ENCODE measurements at places on chromosomes 13 and 19. TPM values are rescaled to one million over a fixed set of nuclear protein-coding genes. Genes with fewer than 3 reads are reported as not detected.

SUPT20H gene
- 86.5 TPM for total RNA-seq

LHB gene
- total RNA-seq = not detected

ZNF121 gene
- total RNA-seq = 78.7 TPM

ACTMAP gene
- 22.7 TPM for total RNA-seq

DNA sequence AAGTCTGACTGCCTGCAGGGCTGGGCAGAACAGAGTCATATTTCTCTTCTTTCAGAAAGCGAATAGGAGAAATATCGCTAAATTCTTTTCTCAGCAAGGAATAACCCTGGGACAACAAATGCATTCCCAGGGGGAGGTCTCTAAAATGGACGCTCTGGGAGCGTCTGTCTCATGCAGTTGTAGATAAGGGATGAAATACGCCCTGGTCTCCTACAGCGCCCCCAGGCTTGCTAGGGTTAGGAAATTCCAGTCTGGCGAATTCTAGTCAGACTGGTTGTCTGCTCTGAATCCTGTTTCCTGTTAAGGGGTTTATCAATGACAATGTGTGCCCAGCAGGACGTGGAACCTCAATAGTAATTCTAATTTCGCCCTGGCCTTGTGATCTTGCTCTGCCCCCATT lies 1214.1 kb downstream of the DIAPH3 start:
- no peak overlapping the region for H3K4me3 ChIP-seq
- no peaks in the 10 kb centered on the region for H3K27me3 ChIP-seq
- no peak overlapping the region for H3K27ac ChIP-seq
- no peak for DNase-seq

DNA sequence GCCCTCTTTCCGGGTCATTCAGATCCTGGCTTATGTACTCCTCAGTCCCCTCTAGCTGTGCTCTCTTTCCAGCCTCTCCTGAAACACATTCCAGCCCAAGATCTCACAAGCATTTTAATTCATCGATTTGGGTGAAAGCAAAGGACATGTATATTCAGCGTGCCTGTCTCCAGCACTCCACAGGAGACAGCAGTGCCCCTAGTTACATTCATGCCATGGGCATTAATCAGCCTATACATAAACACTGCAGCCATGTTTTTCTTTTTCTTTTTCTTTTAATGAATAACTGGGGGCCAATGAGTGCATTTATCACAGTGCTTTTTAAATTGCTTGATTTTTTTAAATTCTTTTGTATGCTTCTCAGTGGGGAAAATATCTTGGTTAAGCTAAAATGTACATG lies 199.1 kb downstream of the DCT start:
- H3K4me3 ChIP-seq = no peak overlapping the region
- H3K27ac ChIP-seq = peak overlapping the region; percentile 7
- no peak for DNase-seq
- H3K4me1 ChIP-seq = no peaks in the 10 kb centered on the region
- peaks cover 3% of the 10 kb centered on the region for H3K36me3 ChIP-seq

DNA sequence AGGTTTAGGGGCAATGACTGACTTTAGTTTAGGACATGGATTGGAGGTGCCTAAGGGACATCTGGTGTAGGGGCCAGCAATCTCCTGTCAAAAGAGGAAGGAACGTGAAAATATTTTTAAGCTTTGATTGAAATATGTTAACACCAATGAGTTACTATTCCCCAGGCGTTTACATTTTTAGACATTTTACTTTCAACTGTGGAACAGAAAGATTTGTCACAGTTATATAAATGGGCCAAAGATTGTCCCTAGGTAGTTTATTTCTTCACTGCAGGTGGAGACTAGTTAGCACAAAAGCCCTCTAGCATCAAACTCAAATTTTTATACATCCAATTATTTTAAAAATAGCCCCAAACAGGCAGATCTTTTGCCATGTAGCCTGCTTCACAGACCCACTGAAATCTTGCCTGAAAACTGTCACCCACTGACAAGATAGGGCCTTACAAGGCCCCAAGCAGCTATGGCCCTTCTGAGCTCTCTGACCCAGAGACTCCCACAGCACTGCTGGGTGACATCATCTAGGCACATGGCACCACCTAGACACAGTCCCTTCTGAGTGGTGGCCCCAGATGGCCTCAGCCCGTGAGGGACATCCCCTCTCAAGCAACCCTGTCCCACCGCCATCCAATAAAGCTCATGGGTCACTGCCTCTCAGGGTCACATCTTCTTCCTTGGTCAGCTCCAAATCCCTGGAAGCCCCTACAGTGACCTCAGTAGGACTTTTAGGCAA lies 64.8 kb upstream of the DOCK9 start:
- no peaks in the 10 kb centered on the region for H3K36me3 ChIP-seq
- no peaks in the 10 kb centered on the region for H3K4me1 ChIP-seq
- no peaks in the 10 kb centered on the region for H3K27me3 ChIP-seq
- DNase-seq = no peak
- peak overlapping the region; percentile 80 for H3K27ac ChIP-seq
- no peak overlapping the region for H3K4me3 ChIP-seq

DNA sequence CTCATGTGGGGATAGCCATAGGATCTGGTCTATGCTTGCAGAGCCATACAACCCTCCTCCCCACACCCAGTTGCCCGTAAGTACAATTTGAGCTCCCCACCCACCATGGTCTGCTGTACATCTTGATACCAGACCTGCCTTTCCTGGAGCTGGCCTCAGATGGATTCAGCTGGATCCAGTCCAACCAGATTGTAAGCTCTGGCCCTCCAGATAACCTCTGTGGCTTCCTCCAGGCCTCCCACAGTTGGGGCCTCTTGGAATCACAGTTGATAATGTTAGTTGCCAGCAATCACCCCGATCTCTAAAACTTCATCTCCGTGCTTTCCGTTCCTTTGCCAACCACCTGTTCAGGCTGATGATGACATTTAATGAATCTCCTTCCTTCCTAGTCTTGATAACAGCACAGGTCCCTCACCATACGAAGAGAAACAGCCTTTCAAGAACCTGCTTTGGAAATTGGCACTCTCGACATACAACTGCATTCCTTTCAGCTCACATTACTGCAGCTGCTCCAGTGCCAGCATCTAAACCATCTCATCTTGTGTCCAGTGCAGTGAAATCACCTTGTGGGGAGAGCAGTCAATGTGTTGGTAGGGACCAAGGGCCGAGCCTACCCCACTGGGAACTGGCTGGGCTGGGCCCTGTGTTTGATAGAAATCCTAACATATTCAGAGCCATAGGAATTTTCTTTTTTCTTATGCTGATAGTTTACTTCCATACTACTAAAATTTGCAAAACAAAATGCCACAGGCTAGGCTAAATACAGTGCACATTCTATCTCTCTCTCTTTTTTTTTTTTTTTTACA lies 15.1 kb upstream of the FOXO1 start:
- no peak for DNase-seq
- peaks cover 9% of the 10 kb centered on the region for H3K4me1 ChIP-seq
- no peak overlapping the region for H3K27ac ChIP-seq
- H3K27me3 ChIP-seq = no peaks in the 10 kb centered on the region

DNA sequence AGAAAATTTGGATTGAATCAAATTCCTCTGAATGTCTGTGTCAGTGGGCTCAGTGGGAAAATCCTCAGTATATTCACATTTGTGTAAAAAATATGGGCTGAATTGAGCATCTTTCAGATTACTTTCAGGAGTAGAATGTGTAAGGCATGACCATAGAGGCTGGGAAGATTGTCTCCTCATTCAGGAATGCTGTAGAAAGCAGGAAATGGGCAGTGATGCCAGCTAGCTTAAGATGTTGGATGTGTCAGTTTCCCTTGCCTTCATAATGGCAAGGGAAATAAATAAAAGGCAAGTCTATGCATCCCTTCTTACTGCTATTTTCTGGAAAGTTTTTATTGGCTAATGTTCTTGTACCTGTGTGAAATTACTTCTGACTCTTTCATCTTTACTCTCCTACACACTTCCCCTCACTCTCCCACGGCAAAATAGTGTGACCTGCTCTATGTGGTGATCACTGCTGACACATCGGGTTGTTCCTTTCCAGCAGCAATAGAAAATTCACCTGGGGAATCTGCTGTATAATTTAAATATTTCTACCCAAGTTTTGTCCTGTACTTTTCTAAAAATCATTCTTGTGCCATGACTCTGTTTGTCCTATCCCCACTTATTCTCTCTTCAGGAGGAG lies 103.2 kb downstream of the LMO7 start:
- H3K4me3 ChIP-seq = no peak overlapping the region
- H3K4me1 ChIP-seq = no peaks in the 10 kb centered on the region

- H3K27ac ChIP-seq = no peak overlapping the region
- H3K4me1 ChIP-seq = no peaks in the 10 kb centered on the region
- H3K27me3 ChIP-seq = no peaks in the 10 kb centered on the region
- H3K36me3 ChIP-seq = no peaks in the 10 kb centered on the region
Observed at GRCh38 chr13:25731536-25731935, 320.3 kb downstream of the SHISA2 start.

GRCh38 chr19:36524617-36525016 lies 3.5 kb downstream of the ZNF260 start:
- H3K27me3 ChIP-seq = peaks cover 3% of the 10 kb centered on the region
- peak overlapping the region; percentile 40 for H3K4me3 ChIP-seq
- no peak overlapping the region for H3K27ac ChIP-seq

- no peak for DNase-seq
- H3K27me3 ChIP-seq = no peaks in the 10 kb centered on the region
- no peak overlapping the region for H3K27ac ChIP-seq
- peaks cover 4% of the 10 kb centered on the region for H3K36me3 ChIP-seq
- H3K4me1 ChIP-seq = peaks cover 12% of the 10 kb centered on the region
Observed at GRCh38 chr19:720345-721160, 11.8 kb downstream of the PALM start.

DNA sequence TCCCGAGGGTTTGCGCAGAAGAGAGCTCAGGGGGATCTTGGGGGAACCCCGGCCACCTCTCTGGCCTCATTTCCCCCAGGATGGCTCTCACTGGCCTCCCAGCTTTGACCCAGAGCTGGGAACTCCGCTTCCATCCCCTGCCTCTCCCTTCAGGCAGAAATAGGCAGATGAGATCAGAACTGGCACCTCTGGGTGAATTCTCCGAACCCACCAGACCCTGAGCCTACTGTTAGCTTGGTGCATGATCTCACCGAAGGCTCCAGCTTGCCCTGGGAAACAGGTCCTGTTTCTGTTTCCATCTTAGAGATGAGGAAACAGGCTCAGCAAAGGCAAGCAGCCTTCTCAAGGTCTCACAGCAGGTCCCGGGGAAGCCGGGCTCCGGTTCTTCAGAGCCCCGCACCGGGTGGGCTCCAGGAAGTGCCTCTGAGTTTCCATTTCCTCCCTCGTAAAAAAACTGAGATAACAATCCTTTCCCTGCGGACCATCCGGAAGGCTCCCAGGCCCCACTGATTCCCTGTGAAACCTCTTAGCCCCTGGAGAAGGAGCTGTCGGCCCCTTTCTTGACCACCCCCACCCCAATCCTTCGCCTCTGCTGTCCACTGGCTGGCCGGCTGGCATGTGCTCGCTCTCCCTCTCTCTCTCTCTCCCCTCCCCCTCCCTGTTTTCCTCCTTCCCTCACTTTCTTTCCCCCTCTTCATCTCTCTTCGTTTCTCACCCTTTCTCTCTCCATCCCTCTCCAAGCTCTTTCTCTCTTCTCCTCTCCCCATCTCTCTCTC lies 2.1 kb downstream of the NECTIN2 start:
- no peaks in the 10 kb centered on the region for H3K27me3 ChIP-seq
- peak overlapping the region; percentile 62 for H3K27ac ChIP-seq
- DNase-seq = peak; percentile 12
- no peaks in the 10 kb centered on the region for H3K36me3 ChIP-seq

GRCh38 chr13:51630288-51630615 lies 46.0 kb downstream of the WDFY2 start:
- no peaks in the 10 kb centered on the region for H3K36me3 ChIP-seq
- DNase-seq = no peak
- H3K4me1 ChIP-seq = peaks cover 38% of the 10 kb centered on the region
- no peaks in the 10 kb centered on the region for H3K27me3 ChIP-seq

- H3K27me3 ChIP-seq = no peaks in the 10 kb centered on the region
- peak overlapping the region; percentile 66 for H3K4me3 ChIP-seq
- peaks cover 11% of the 10 kb centered on the region for H3K36me3 ChIP-seq
- peaks cover 23% of the 10 kb centered on the region for H3K4me1 ChIP-seq
- DNase-seq = no peak
- H3K27ac ChIP-seq = no peak overlapping the region
Observed at GRCh38 chr19:51398096-51398704, 7.8 kb upstream of the C19orf84 start.

DNA sequence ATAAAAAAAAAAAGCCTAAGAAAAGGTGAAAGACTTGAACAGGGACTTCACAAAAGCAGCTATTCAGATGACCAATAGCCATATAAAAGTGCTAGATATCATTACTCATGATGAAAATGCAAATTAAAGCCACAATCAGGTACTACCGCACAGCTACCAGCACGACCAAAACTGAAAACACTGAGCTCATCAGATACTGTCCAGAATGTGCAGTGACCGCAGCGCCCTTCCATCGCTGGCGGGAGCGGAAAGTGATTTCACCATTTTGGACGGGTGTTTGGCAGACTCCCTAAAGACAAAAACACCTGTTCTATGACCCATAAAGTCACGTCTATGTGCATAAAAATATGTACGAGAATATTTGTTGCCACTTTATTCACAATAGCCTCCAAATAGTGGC lies 60.7 kb downstream of the SLC6A16 start:
- H3K27me3 ChIP-seq = peaks cover 12% of the 10 kb centered on the region
- H3K4me3 ChIP-seq = no peak overlapping the region
- no peaks in the 10 kb centered on the region for H3K4me1 ChIP-seq
- no peak for DNase-seq
- peaks cover 9% of the 10 kb centered on the region for H3K36me3 ChIP-seq
- no peak overlapping the region for H3K27ac ChIP-seq

DNA sequence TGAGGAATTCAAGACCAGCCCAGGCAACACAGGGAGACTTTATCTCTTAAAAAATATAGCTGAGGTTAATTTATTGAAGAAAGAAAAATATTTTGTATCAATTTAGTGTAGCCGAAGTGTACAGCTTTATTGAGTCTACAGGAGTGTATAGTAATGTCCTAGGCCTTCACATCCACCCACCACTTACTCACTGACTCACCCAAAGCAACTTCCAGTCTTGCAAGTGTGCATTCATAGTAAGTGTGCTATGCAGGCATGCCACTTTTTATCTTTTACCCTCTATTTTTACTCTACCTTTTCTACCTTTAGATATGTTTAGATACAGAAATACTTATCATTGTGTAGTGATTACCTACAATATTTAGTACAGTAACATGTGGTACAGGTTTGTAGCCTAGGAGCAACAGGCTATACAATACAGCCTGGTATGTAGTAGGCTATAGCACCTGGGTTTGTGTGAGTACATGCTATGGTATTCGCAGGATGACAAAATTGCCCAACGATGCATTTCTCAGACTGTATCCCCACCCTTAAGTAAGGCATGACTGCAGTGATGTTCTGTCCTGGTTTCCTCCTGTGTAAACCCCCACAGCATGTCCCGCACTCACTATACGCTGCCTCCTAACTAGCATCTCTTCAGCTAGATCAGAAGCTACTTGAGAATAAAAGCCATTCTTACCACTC lies 15.3 kb upstream of the ATP12A start:
- H3K27ac ChIP-seq = no peak overlapping the region
- H3K36me3 ChIP-seq = no peaks in the 10 kb centered on the region
- no peak for DNase-seq
- H3K4me1 ChIP-seq = no peaks in the 10 kb centered on the region

GRCh38 chr13:99310382-99311031 lies 3.3 kb upstream of the GPR183 start:
- H3K4me1 ChIP-seq = peaks cover 49% of the 10 kb centered on the region
- H3K27ac ChIP-seq = no peak overlapping the region
- H3K36me3 ChIP-seq = peaks cover 19% of the 10 kb centered on the region
- no peak overlapping the region for H3K4me3 ChIP-seq
- no peak for DNase-seq
